ENCODE measurements at places on chromosomes 6 and 20. TPM values are rescaled to one million over a fixed set of nuclear protein-coding genes. Genes with fewer than 3 reads are reported as not detected.

- no peak for DNase-seq
Observed at GRCh38 chr20:31861135-31861384, 9.3 kb downstream of the DUSP15 start.

DNA sequence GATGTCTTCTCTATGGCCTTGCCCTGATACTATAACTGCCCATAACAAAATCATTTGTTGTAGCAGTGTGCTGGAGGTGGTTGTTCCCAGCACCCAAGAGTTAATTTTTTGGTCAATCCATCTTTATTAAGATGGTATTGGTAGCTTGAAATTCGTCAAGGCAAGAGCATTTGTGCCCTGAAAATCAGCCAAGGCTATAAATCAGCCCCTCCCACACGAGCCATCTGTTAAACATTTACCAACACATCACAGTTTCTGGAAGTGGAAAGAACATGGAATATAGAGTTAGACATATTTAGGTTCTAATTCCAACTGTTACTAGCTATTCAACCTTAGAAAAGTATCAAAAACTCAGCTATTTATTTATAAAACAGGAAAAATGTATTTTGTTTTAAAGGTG lies 888.4 kb upstream of the GJE1 start:
- no peak for DNase-seq

GRCh38 chr6:149450679-149451375 lies 34.0 kb downstream of the ZC3H12D start:
- no peak for DNase-seq

The ADGRB3 gene
- 0.14 TPM for total RNA-seq

The TFEB gene
- total RNA-seq: 11.2 TPM

- DNase-seq: no peak
Observed at GRCh38 chr20:5947276-5947675, 3.1 kb downstream of the TRMT6 start.

The PRDM1 gene
- 52.3 TPM for total RNA-seq

The SLC4A11 gene
- 1.6 TPM for total RNA-seq
